AG04449 (cell line): ENCODE measurements at places on chromosomes 5 and 9.

GRCh38 chr5:117761186-117761585, 1186.6 kb upstream of the SEMA6A start:
- no peak for DNase-seq

DNA sequence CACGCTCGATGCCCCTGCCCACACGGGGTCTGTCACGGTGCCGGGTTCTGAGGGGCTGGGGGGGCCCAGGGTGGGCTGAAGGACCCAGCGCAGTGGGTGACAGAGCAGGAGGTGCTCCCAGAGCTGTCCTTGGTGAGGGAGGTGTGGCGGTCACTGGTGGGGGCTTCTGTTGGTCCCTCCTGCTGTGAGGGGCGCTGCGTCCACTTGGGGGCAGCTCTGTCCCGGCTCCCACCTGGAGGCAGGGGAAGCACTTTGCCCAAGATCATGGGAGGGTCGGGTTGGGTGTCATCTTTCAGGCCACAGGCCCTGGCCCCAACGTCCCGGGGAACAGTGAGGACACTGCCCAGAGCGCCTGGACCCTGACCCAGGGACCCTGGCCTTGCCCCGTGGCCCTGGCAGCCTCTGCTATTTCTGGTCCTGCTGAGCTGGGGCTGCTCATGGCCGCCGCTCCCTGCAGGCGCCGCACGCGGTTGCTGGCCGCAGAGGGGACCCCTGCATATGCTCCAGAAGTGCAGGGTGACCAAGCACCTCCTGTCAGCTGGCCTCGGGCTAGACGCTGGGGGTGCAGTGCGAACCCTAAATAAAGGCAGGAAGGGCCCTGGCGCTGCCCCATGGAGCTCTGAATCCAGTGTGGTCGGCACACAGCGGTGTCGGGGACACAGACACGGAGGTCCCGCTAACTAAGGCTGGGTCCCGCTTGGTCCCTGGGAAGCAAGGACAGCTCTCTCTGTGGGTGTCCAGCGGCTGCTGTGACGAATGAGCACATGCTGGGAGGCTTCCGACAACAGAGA, 11.6 kb upstream of the RNU6ATAC start:
- DNase-seq, result no peak

DNA sequence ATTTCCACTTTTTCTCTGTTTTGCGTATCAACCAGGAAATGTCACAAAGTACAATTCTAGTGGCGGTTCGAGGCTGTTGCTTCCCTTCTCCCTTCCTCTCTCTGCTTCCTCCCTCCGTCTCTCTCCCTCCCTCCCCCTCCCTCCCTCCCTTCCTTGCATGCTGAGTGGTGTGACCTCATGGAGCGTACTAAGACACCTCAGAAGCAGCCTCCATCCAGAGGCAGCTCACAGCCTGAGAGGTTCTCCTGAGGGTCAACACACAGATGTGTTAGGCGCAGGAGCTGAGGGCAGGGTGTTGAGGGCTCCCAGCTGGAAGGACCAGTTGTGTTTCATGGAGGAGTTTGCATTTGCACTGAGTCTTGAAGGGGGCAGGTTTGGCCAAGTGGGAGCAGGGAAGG, 57.7 kb downstream of the COL5A1 start:
- DNase-seq, result no peak

GRCh38 chr9:109499631-109500410, 1.7 kb upstream of the PTPN3 start:
- no peak for DNase-seq

GRCh38 chr9:116572095-116572748, 114.9 kb upstream of the TRIM32 start:
- DNase-seq, result no peak

- DNase-seq, result no peak
Observed at GRCh38 chr5:92927291-92927778, 653.7 kb downstream of the NR2F1-AS1 start.

GRCh38 chr9:108835831-108836230, 20.0 kb downstream of the ACTL7B start:
- no peak for DNase-seq
